PC-9 (cell line): ENCODE measurements at places on chromosomes 2 and 18.

GRCh38 chr2:37786854-37787253 is 115.4 kb upstream of the CDC42EP3 start:
- H3K27ac ChIP-seq, result no peak overlapping the region
- DNase-seq, result no peak
- no peaks in the 10 kb centered on the region for H3K27me3 ChIP-seq
- no peaks in the 10 kb centered on the region for H3K36me3 ChIP-seq

DNA sequence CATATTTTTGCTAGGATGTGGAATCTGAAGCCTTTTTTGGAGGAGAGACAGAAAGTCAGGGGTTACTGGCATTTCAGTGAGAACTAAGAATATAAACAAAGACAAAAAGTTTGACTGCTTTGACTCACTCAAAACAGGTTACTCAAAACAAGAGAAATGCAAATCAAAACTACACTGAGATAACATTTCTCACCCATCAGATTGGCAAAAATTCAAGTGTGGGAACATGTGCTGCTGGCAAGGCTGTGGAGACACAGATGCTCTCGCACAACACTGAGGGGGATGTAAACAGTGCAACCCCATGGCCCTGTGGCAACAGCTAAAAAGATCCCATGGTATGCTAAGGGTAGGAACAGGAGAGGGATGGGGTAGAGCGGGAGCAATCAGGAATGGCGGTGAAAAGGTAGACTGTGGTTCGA is 86.6 kb downstream of the DTNB start:
- no peak overlapping the region for H3K4me3 ChIP-seq
- no peaks in the 10 kb centered on the region for H3K27me3 ChIP-seq
- no peaks in the 10 kb centered on the region for H3K36me3 ChIP-seq
- H3K4me1 ChIP-seq, result no peaks in the 10 kb centered on the region

DNA sequence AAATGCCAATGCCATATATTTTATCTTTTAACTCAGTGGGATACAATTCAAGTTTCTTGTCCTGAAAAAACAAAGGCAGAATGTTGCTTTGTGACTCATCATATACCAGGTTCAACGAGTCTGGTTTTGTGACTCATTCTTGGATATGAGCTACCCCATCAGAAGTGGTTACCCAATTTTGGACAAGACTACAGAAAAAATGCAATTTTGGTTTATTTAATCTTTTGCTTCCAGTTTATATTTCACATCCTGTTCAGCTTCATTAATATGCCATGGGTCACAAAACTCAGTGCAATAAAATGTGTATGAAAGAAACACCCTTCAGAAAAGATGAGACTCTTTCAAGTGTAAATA is 25.0 kb downstream of the FN1 start:
- peak overlapping the region; percentile 2; the same call in 1 of the 2 replicates for H3K4me3 ChIP-seq
- H3K27me3 ChIP-seq, result no peaks in the 10 kb centered on the region
- peak overlapping the region; percentile 82 for H3K27ac ChIP-seq

DNA sequence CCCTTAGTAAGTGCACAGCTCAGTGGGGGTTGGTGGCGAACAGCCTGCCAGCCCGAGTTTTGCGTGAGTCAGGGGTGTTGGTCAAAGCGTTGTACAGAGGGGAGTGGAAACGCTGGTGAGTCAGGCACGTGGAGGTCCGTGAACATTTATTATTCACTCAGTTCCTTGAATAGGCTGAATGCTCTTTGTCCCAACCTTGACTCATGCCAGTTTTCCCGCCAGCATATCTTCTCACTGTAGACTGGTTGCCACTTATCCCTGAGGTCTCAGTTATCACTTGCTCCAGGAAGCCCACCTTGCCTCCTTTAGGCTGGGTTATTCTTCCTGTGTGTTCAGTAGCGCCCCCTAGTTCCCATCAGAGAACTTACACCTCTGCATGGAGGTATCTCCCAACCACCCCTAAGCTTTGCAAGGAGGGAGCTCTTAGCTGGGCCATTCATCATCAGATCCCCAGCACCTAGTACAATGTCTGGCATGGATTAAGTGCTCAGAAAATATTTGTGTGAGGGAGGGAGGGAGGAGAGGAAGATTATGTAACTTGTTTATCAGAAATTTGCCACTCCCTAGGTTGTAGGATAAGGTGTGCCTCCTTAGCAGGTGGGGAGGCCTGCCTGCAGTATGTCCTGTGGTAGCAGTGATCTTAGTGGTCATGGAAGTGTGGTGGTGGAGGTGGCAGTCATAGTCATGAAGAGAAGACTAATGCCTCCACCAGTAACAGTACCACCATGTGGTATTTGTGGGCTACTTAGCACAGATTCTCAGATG is 72.1 kb downstream of the CABLES1 start:
- H3K27ac ChIP-seq, result no peak overlapping the region
- no peak for DNase-seq
- H3K27me3 ChIP-seq, result no peaks in the 10 kb centered on the region
- H3K4me1 ChIP-seq, result no peaks in the 10 kb centered on the region
- no peaks in the 10 kb centered on the region for H3K36me3 ChIP-seq

DNA sequence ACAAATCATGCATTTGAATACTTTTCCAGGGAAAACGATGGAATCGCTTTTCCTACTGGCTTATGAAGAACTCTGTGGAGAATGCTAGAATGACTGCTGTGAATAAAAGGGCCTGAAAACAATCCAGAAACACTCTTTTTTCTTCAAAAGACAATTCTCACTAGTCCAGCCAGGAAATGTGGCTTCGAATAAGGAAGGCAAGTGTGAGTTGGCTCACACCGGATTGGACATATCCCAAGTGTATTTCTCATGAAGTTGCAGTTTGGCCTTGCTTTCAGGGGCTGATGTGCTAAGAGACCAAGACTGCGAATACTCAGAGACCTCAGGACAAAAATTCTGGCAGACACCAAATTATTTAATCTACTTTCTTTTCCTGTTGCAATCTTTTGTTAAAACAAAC is 54.1 kb downstream of the FIGN start:
- H3K27ac ChIP-seq, result no peak overlapping the region
- H3K27me3 ChIP-seq, result no peaks in the 10 kb centered on the region
- H3K36me3 ChIP-seq, result no peaks in the 10 kb centered on the region
- no peak for DNase-seq
- no peak overlapping the region for H3K4me3 ChIP-seq

GRCh38 chr2:121128741-121129659 is 156.0 kb downstream of the TFCP2L1 start:
- H3K27me3 ChIP-seq, result peaks cover 8% of the 10 kb centered on the region; the same call in 1 of the 2 replicates
- H3K4me1 ChIP-seq, result peaks cover 6% of the 10 kb centered on the region
- H3K36me3 ChIP-seq, result no peaks in the 10 kb centered on the region
- H3K4me3 ChIP-seq, result no peak overlapping the region

- DNase-seq, result no peak
- H3K4me3 ChIP-seq, result no peak overlapping the region
- no peaks in the 10 kb centered on the region for H3K36me3 ChIP-seq
- H3K27ac ChIP-seq, result no peak overlapping the region
These were observed 39.0 kb upstream of the ZBTB14 start for GRCh38 chr18:5334456-5335075.

- no peak for DNase-seq
- H3K4me3 ChIP-seq, result no peak overlapping the region
- no peaks in the 10 kb centered on the region for H3K27me3 ChIP-seq
- H3K4me1 ChIP-seq, result no peaks in the 10 kb centered on the region
- H3K36me3 ChIP-seq, result no peaks in the 10 kb centered on the region
These were observed 219.8 kb downstream of the DPP10 start for GRCh38 chr2:114661971-114662939.

DNA sequence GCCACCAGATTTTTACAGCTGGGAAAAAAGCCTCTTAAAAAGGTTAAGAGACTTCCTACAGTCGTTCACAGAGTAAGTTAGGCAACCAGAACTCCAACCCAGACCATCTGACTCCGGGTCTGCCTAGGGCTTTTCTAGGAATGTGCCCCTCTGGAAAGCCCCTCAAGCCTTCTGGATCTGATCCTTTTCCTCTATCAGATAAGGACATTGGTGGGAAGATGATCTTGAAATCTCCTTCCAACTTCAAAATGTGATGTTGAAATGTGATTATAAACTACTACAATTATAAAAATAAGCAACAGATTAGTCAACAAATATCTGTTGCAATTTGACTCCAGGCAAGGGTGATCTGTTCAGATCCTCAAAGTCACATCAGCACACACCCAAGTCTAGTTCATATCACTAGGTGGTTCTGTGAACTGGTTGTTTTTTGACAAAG is 270.4 kb downstream of the ARHGAP15 start:
- DNase-seq, result no peak
- no peaks in the 10 kb centered on the region for H3K27me3 ChIP-seq
- no peak overlapping the region for H3K4me3 ChIP-seq
- H3K27ac ChIP-seq, result no peak overlapping the region
- H3K4me1 ChIP-seq, result peaks cover 6% of the 10 kb centered on the region

DNA sequence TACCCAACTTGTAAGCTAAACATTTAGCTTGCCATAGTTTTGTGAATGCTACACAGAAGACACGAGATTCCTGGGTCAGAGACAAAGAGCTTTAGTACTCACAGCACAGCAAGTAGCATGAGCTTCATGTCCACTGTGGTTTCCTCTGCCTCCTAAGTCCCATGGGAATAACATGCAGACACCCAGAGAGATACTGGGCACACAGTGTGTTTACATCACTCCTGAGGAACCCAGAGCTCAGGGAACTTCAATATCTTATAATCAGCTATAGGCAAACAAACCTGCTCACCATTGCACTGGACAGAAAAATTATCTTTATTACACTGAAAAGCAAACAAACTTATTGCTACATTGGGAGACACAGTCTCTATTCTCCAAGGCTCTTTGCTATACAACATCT is 14.5 kb upstream of the NCK2 start:
- H3K27me3 ChIP-seq, result peaks cover 11% of the 10 kb centered on the region; the same call in 1 of the 2 replicates
- H3K27ac ChIP-seq, result no peak overlapping the region
- H3K4me3 ChIP-seq, result no peak overlapping the region
- no peaks in the 10 kb centered on the region for H3K36me3 ChIP-seq

DNA sequence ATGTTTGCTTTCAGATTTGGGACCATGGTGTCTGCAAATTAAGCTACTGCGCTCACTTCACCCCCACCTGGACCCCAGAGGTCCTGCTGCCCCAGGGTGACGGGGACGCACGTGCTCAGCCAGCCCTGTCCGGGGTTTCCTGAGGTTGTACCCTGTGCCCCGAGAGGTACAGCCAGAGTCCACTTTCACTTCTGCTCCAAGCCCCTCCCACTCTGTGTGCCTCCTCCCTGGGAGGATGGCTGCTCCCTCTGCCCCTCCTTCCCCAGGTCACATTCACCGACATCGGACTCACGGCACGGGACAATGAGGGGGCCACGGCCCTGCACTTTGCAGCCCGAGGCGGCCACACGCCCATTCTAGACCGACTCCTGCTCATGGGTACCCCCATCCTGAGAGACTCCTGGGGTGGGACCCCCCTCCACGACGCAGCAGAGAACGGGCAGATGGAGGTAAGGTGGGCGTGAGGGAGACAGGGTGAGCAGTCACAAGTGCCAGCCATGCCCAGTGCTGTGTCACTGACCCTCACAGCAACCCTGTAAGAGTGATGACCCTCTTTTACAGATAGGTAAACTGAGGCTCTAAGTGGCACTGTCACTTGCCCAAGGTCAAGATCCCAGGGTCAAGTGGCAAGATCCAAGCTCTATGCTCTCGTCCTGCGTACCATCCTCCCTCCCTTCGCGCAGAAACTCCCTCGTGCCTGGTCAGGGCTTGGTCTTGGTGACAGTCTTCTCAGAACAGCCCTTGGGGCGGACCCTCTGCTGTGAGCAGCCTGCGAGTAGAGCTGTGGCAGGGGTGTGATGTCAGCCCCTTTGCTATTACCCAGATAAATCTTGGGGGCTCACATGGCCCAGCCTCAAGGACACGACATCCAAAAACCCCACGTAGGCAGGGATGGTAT is 7.6 kb downstream of the ESPNL start:
- no peak overlapping the region for H3K27ac ChIP-seq
- 0 out of 2 replicates have a peak, but pooled peaks cover 8% of the 10 kb centered on the region for H3K4me1 ChIP-seq
- H3K36me3 ChIP-seq, result no peaks in the 10 kb centered on the region
- no peaks in the 10 kb centered on the region; the same call in 1 of the 2 replicates for H3K27me3 ChIP-seq

- no peaks in the 10 kb centered on the region for H3K4me1 ChIP-seq
- no peak for DNase-seq
- H3K27ac ChIP-seq, result no peak overlapping the region
- no peaks in the 10 kb centered on the region for H3K36me3 ChIP-seq
- no peak overlapping the region for H3K4me3 ChIP-seq
These were observed 336.8 kb downstream of the RBM43 start for GRCh38 chr2:150924878-150925277.

GRCh38 chr2:80579756-80580155 is 275.2 kb upstream of the LRRTM1 start:
- H3K27me3 ChIP-seq, result no peaks in the 10 kb centered on the region
- no peak overlapping the region for H3K4me3 ChIP-seq
- no peak for DNase-seq
- no peaks in the 10 kb centered on the region for H3K36me3 ChIP-seq

DNA sequence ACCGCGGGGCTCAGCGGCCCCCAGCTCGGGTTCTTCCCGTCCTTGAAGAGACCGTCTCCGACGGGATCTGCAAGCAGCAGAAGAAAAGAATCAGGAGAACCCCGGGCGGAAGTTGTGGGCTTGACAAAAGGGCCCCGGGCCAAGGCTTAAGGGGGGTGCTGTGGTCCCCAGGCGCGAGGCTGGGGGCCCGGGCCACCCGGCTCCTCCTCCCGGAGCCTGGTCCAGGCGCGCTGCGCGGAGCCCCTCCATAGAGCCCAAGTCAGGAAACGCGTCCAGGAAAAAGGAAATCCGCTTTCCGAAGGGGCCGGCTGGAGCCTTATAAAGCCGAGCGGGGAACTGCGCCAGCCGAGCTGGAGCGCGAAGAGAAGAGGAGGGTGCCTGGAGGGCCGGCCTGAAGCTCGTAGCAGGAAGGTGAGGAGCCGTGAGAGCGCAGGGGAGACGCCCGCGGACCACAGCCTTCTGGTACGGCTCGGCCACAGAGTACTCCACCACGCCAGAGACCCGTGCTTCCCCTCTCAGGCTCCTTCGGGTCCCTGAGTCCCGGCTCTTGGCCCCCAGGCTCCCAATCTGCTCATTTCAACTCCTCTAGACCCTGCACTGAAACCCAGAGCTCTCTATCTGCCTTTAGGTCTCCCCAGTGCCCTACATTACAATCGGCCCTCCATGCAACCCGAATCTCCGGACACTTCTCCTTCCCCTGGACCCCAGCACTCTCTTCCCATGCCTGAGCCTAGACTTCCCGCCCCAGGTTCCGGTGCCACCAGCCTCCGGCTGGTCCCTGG is 554 bp downstream of the FEV start:
- H3K4me1 ChIP-seq, result no peaks in the 10 kb centered on the region
- H3K27ac ChIP-seq, result no peak overlapping the region
- peaks cover 56% of the 10 kb centered on the region for H3K27me3 ChIP-seq
- no peak for DNase-seq
- no peak overlapping the region for H3K4me3 ChIP-seq
- no peaks in the 10 kb centered on the region for H3K36me3 ChIP-seq

DNA sequence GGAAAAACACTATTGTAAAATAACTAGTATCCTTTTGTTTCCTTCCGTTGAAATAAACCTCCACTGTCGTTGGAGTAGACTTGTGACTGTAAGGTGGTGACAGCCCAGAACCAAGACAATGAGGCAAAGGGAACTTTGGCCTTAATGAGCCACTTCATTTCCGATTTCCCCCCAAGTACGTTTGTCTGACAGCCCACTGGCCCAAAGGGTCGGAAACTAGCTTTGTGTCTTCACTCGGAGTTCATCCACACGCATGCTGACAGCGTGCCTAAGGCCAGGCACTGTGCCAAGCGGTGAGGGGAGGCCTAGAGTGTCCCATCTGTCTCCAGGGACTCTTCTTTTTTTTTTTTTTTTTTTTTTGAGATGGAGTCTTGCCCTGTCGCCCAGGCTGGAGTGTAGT is 21.0 kb downstream of the HJURP start:
- H3K4me3 ChIP-seq, result no peak overlapping the region
- no peaks in the 10 kb centered on the region for H3K4me1 ChIP-seq
- H3K27me3 ChIP-seq, result no peaks in the 10 kb centered on the region
- DNase-seq, result no peak

- no peaks in the 10 kb centered on the region for H3K27me3 ChIP-seq
- H3K27ac ChIP-seq, result no peak overlapping the region
- no peak for DNase-seq
- no peak overlapping the region for H3K4me3 ChIP-seq
- peaks cover 10% of the 10 kb centered on the region for H3K4me1 ChIP-seq
- no peaks in the 10 kb centered on the region for H3K36me3 ChIP-seq
These were observed 191.0 kb upstream of the FN1 start for GRCh38 chr2:215626812-215627281.
